ENCODE measurements at places on chromosomes 11 and 22.

- no peak for DNase-seq
Observed at GRCh38 chr22:49255741-49256318, 571.8 kb downstream of the BRD1 start.

GRCh38 chr11:75531325-75531724 is 5.6 kb upstream of the GDPD5 start:
- no peak for DNase-seq

GRCh38 chr22:27474711-27475547 is 326.6 kb downstream of the MN1 start:
- peak; percentile 89 for DNase-seq

DNA sequence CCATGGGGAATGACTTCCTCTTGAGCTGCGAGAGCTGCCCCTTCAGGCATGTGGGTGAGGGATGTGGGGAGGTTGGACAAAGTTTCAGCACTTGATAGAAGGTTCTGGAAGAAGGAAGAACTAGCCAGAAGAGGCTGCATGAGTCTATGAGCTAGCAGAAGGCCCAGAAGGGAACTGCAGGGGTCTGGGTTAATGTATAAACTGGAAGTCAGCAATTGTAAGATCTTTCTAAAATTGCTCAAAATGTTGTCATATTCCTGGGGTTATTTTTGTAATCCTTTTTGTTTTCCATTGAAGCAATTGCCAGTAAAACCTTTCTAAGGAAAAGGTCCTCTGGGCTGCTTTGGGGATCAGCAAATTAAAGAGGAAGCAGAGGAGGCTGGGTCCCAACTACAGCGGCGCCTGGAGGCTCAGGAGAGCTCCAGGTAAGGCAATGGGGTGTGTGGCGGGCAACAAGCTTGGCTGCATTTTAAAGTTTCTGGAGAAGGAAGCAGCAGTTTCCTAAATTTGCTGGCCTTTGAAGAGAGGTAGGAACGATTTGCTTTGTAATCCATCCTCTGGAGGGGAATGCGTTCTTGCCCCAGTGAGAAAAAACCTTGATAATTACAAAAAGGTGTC is 29.2 kb downstream of the ADAMTS15 start:
- DNase-seq, result peak; percentile 38

- no peak for DNase-seq
Observed at GRCh38 chr11:25057861-25058260, 561.0 kb downstream of the LUZP2 start.

DNA sequence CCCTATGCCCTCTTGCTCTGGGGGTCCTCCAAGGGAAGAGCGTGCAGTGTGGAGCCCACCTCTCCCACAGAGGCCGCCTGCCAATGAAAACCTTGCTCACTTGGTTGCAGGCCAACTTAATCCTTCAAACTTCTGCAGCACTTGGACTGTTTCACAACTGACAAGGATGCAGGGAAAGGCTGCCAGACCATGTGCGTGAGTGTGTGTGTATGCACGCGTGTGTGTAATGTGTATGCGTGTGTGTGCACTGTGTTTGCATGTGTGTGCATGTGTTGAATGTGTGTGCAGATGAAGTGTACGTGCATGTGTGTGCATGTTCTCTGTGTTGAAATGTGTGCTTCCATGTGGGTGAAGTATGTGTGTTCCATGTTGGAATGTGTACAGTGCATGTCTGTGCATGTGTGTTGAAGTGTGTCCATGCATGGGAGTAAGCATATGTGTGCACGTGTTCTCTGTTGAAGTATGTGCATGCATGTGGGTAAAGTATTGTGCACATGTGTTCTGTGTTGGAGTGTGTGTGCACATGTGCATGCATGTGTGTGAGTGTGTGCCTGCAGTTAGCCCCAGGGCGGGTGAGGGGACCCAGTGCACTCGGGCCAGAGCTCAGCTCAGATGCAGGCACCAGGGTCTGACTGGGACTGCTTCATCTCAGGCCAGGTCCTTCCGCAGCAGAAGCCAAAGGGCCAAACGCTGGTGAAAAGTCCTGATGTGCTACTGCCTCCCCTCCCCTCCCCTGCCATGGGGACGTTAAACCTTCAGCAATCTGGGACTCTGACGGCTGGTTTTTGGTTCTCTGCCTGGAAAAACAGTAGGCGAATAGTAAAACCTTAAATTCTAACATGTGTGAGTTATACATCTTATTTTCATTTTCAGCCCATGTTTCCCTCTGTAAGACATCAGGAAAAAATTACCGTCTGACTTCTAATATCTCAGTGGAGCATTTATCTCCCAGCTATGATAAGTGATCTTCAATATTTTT is 72.0 kb downstream of the FLI1 start:
- peak; percentile 46 for DNase-seq

DNA sequence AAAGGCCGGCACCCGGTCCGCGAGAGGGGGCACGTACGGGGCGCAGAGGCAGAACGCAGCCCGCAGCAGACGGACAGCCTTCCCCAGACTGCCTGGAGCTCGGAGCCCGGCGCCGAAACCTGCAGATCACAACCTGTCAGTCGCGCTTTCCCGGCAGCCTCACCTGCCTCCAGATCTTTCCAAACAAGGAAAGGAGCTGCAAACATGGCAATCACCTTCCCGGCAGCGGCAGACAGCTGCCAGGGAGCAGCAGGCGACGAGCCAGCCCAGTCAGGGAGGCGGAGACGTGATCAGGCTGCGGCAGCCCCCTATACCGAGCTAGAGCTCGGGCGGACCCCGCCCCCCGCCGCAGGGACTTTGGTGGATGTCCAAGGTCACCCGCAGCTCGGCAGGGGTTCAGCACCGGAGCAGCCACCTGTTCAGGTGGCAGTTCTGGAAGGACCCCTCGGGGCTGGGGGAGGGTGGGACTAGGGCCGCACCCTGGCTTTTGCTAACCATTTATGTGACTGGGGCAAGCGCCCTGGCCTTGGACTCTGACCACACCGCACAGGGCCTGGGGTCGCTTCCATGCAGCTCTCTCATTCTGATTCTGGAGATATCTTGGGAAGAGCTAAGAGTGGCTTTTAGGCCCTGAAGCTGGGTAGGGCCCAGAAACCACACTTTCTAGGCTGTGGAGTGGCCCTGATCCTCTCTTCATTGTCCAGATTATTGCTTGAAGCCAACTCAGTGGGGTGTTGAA is 143.8 kb downstream of the NECTIN1 start:
- no peak for DNase-seq

GRCh38 chr11:115298300-115299012 is 205.8 kb downstream of the CADM1 start:
- no peak for DNase-seq

DNA sequence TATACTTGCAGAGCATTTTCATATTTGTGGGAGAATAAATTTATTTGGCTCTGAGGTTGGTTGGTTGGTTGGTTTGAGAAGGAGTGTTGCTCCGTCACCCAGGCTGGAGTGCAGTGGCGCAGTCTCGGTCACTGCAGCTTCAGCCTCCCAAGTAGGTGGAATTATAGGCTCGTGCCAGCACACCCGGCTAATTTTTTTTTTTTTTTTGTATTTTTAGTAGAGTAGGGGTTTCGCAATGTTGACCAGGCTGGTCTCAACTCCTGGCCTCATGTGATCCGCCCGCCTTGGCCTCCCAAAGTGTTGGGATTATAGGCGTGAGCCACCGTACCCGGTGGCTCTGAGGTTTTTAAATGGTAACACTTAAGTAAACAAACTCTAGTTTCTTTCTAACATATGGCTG is 161.1 kb downstream of the TEAD1 start:
- no peak for DNase-seq

DNA sequence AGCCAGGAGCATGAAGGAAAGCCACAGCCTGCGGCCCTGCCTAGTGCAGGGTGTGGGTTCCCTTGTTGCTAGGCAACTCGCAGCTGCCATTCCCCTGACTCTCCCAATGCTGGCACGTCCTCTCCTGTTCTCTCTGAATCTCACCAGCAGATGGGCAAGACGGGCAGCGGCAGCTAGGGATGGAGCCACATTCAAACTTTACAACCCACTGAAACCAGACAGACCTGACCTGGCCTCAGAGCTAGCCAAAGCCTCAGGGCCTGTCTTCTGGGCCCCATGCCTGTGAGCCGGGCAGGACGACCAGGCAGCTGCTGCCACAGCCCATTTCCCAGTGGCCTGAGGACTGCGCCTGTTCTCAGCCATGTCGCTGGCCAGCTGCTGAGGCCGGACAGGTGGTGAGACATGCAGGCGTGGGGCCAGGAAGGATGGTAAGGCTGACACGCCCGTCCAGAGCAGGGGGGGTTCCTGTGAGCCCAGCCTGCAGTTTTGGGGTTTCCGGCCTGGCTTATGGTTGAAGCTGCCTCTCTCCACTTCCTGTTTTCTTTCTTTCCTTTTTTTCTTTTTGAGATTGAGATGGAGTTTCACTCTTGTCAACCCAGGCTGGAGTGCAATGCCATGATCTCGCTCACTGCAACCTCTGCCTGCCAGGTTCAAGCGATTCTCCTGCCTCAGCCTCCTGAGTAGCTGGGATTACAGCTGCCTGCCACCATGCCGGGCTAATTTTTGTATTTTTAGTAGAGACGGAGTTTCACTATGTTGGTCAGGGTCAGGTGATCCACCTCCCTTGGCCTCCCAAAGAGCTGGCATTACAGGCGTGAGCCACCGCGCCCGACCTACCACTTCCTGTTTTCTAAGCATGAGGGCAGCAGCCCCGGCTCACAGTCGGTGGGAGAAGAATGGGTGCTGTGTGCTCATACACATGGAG is 4.1 kb downstream of the SUN2 start:
- DNase-seq, result no peak

- DNase-seq, result no peak
Observed at GRCh38 chr11:114080769-114081168, 21.3 kb downstream of the ZBTB16 start.

DNA sequence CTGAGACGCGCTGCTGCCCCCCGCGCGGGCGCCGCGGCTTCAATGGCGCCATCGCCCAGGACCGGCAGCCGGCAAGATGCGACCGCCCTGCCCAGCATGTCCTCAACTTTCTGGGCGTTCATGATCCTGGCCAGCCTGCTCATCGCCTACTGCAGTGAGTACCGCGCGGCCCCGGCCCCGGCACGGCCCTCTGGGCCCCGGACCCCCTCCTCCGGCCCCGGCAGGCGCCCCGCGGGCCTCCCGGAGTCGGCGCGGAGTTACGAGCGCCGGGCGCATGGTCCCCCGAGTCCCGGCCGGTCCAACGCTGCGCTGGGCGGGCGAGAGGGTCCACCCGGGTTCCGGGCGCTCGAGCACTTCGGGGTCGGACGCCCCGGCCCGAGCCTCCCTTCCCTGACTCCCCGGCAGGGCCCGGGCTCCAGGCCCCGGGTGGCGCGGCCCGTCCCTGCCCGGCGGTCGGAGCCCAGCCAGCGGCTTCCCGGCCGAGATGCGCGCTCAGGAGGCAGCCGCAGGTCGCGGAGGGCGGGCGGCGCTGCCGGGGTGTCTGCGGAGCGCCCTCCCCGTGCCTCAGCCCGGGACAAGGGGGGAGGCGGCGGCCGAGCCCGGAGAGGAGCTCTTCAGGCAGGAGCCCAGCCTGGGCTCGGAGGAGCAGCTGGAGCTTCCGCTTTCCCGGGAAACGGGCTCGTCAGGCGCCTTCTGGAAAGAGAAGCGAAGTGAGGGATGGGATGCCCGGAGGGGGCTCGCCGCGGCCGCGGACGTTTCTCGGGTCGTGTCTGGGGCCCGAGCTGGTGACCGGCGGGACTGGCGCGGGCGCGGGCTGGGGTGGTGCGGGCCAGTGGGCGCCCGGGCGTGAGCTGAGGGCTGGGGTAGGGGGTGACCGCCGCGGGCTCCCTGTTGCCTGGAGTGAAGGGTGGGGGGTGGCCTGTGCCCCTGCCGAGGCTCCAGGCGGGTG is 1337.8 kb downstream of the BRD1 start:
- DNase-seq, result no peak

DNA sequence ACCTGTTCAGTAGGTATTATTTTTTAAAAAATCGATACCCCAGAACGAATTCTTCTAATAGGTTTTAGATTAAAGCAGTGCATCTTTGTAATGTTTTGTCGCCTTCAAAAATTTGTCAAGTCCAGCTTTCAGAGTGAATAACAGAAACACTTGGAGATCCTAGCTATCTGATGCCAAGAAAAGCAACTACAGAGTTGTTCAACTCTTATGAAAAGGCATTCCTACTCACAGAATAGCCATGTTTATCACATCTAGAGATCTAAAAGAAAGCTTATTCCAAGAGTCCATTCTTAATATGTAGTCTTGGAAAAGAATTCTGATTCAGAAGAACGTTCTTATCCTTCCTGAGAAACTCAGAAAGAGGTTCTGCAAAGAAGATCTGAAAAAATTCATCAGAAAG is 268.5 kb downstream of the TTC28 start:
- DNase-seq, result no peak

- no peak for DNase-seq
Observed at GRCh38 chr11:45161252-45162063, 15.0 kb downstream of the PRDM11 start.

GRCh38 chr11:68506908-68507307 is 46.4 kb downstream of the PPP6R3 start:
- no peak for DNase-seq

- DNase-seq, result no peak
Observed at GRCh38 chr11:45237711-45238315, 48.3 kb downstream of the SYT13 start.

- DNase-seq, result peak; percentile 13
Observed at GRCh38 chr11:116882386-116882785, 45.0 kb upstream of the APOA1 start.

GRCh38 chr11:75341612-75342011 is 9.8 kb downstream of the ARRB1 start:
- DNase-seq, result no peak

GRCh38 chr11:17846852-17847453 is 112.4 kb downstream of the KCNC1 start:
- peak; percentile 26 for DNase-seq

- peak; percentile 47 for DNase-seq
Observed at GRCh38 chr11:3984896-3985295, 109.7 kb upstream of the RRM1 start.

DNA sequence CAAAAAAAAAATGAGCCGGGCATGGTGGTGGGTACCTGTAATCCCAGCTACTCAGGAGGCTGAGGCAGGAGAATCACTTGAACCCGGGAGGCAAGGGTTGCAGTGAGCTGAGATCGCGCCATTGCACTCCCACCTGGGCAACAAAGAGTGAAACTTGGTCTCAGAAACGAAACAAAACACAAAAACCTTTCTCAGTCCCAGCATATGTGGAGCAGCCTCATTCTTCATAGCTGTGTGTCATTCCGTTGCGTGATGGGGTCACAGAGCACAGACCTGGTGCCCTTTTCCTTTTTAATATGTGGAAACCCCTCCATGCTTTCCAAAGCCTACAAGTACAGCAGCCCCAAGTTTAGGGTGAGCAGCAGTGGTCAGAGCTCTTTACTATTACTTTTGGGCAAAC is 13.7 kb downstream of the PEX26 start:
- no peak for DNase-seq

- no peak for DNase-seq
Observed at GRCh38 chr11:131043251-131043650, 127.0 kb upstream of the SNX19 start.

DNA sequence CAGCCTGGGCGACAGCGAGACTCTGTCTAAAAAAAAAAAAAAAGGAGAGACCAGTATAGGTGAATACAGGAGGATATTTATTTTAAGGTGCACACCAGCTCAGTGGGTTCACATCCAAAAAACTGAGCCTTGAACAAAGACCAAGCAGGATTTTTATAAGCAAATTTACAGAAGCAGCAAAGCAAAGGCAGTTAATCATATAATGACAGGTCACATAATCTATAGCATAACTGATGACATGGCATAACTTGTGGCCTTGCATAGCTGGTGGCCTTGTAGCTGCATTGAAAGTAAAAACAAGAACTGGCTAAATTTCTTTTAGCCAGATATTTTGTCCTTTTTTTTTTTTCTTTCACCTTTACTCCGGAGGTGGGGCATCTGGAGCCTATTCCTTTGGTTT is 2.7 kb upstream of the PLAAT3 start:
- DNase-seq, result no peak

- no peak for DNase-seq
Observed at GRCh38 chr22:38312261-38312800, 4.9 kb downstream of the CSNK1E start.

GRCh38 chr11:119747868-119748660 is 19.1 kb upstream of the NECTIN1 start:
- DNase-seq, result no peak
